ENCODE measurements at places on chromosomes 4 and X.

DNA sequence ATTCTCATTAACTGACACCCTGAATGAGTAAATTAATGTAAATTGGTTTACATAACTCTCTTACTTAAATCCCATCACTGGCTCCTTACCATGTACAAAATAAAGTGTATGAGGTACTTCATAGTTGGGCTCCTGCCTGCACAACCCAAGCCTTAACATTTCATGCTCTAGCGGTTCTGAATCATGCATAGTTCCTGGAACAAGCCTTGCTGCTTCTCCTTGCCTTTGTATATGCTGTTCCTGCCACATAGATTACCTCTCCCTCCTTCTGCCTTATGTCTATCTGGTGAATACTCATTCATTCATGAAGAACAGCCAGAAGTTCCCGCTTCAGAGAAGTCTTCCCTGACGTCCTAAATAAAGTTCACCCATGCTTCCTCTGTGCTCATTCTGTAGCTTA, 594.7 kb downstream of the SMARCA1 start:
- DNase-seq, result no peak

DNA sequence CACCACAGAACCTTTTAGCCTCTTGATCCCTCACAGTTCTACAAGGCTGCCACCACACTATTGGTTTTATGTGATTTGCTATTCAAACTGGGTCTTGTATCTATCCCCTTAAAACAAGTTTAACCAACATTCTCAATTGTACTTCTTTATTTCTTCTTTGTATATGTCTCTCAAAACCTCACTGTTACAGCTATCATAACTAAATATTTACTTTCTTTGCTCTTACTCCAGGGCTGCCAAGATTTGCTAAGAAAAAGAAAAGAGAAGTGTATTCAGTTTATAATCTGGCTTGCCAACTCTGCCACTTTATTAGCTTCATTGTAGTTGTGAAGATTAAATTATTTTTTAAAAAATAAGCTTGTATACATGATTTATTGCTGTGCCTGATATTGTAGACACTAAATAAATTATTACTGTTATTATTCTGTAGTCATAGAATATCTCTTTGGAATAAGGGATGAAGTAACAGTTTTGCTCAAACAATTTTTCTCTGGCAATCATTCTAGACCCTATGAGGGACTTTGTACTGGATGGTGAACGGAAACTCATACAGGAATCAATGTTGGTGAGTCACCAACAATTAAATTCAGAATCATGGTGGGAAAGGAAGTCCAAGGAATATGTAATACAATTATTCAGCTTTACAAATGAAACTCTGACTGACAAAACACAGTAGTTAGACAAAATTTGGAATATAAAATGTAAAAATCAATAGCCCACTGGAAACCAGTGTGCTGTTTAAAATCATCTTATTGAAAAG, 127.1 kb upstream of the DCAF8L1 start:
- no peak for DNase-seq

DNA sequence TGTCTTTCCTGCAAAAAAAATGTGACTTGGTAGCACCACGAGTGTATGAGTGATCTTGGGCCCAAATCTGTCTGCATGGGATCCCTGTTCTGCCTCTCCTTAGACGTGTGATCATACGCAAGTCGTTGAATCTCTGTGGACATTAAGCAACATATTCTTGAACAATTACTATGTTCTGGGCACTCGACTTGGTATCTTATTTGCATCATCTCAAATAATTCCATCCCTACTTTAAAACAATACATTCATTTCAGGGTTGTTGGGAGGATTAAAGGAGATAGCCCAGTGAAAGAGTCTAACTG, 145.4 kb upstream of the CPEB2 start:
- no peak for DNase-seq

DNA sequence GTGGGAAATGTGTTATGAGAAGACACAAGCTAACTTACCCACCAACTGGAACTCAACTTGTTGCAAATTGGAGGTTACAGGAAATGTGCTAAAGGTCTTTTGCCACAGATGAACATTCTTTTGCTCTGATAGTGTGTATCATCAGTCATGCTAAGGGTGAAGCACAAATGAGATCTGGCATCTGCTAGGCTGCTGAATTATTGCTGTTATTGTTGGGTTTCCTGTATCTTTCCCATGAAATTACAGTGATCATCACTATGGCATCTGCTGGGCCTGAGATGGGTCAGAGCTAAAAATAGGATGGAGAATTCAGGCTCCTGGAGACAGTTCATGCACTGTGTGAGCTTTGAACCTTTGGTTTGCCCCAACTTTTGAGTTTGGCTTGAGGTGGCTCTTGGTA, 124.5 kb downstream of the NPNT start:
- peak; percentile 27 for DNase-seq

- DNase-seq, result peak; percentile 83
Measured at GRCh38 chr4:145609481-145610427, 9.4 kb upstream of the MMAA start.

DNA sequence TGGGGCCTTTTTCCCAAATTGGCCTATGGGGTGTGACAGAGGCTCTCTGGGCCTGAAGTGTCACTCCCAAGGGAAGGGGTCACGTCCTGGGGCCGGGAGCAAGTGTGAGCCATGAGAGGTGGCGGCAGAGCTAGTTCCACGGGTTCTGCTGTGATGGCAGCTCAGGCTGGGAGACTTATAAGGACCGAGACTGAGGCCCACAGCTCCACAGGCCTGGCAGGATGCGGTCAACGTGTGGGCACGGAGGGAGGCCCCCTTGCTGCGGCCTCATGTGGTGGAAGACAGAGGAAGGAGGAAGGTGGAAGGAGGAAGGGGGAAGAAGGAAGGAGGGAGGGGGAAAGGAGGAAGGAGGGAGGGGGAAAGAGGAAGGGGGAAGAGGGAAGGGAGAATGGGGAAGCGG, 7.2 kb upstream of the CPLX1 start:
- no peak for DNase-seq

GRCh38 chrX:33434256-33435092, 223.1 kb upstream of the DMD start:
- DNase-seq, result peak; percentile 33
